Glutamatergic neuron (in vitro differentiated cells): ENCODE measurements at places on chromosomes 16 and 17.

DNA sequence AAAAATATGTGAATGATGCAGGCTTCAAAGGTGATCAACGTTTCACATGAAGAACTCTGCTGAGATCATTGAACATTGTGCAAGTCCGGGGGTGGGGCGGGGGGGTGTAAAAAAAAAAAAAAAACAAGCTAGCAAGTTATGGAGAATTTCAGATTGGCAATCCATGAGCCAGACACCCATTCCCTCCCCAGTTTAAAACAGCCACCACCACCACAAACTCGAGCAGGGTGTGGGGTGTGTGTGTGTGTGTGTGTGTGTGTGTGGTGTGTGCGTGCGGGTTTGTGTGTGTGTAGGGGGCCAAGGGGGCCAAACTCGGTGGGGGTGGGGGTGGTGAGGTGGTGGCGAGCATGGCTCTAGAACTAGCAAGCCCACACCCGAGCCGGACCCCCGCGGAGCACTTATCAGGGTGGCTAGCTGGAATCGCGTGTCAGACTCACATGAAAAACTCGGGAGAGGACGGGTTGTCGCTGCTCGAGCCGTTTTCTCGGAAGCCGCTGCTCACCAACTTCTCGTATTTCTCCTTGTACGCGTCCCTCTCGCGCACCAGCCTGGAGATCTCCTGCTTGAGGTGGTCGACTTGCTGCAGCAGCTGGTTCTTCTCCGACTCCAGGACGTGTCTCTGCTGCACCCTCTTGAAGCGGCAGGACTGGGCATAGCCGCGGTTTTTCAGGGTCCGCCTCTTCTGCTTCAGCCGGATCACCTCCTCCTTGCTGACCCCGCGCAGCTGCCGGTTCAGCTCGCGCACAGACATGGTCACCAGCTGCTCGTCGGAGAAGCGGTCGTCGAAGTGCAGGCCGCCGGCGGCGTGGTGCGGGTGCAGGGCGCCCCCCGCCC, 2.0 kb downstream of the MAF start:
- DNase-seq: peak; percentile 79

DNA sequence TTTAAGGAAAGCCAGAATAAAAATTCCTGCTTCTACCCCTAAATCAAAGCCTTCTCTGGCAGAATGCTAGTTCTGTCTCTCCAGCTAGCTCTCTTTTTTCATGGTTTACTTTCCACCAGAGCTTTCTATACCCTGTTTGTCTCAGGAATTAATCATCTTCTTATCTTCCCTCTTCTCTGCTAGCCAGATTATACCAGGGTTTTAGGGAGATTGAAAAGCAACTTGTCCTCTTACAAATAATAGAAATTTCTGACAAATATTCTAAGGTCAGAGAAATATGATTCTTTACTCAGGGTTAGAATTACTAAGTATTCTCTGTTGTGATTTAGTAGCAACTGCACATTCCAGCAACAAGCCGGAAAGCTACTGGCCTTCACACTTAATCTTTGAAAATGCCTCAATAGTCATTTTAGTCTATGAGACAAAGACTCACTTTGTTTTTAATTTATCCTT, 166.4 kb downstream of the TANC2 start:
- DNase-seq: no peak

- DNase-seq: peak; percentile 84
These were observed 2.0 kb upstream of the GLIS2 start for GRCh38 chr16:4313563-4314531.

GRCh38 chr17:37019117-37019740, 70.5 kb downstream of the AATF start:
- no peak for DNase-seq

- no peak for DNase-seq
These were observed 186.8 kb downstream of the IRF8 start for GRCh38 chr16:86085795-86086194.

- no peak for DNase-seq
These were observed 27.5 kb downstream of the NSMCE1 start for GRCh38 chr16:27240948-27241531.

DNA sequence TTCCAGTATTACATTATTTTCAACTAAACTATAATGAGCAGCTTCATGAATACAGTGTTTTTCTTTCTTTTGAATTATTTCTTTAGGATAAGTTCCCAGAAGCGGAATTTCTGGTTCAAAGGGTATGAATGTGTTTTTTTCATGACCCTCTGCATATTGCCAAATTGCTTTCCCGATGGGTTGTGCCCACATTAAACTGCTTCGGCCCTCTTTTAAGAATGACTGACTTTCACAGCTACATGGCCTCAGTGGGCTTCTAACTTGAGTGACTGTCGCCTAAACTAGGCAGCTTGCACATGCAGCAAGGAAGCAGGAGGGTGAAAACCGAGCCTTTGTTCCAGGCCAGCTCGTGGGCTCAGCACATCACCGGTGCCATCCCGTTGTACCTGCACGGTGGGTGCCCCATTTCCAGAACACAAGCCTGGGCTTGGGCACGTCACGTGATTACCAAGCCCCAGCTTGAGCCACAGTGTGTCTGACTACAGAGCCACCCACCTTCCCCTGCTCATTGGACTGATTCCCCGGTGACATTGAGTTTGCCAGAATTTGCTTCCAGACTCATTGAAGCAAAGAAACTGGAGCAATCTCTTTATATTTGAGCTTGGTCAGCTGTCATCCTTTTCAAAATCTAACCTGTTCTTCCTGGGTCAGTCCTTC, 112.8 kb downstream of the CLEC16A start:
- no peak for DNase-seq

DNA sequence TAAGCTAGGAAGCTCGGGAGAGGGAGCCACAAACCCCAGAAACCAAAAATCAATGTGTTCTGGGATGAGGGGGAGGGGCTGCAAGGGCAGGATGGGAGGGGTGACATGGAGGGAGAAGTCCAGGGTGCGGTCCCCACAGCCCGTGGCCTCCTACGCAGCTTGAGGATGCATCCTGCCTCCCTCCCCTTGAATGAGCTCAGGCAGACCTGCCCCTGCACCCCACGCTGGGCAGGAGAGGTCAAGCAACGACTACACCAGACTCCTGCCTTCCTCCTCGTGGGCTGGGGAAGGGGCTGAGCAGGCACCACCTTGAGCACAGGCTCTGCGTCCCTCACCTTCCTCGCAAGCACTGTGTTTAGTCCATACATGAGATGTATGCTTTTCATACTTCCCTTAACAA, 3.9 kb downstream of the ANKRD13B start:
- peak; percentile 31 for DNase-seq

- no peak for DNase-seq
These were observed 10.5 kb downstream of the XYLT2 start for GRCh38 chr17:50356418-50356817.

DNA sequence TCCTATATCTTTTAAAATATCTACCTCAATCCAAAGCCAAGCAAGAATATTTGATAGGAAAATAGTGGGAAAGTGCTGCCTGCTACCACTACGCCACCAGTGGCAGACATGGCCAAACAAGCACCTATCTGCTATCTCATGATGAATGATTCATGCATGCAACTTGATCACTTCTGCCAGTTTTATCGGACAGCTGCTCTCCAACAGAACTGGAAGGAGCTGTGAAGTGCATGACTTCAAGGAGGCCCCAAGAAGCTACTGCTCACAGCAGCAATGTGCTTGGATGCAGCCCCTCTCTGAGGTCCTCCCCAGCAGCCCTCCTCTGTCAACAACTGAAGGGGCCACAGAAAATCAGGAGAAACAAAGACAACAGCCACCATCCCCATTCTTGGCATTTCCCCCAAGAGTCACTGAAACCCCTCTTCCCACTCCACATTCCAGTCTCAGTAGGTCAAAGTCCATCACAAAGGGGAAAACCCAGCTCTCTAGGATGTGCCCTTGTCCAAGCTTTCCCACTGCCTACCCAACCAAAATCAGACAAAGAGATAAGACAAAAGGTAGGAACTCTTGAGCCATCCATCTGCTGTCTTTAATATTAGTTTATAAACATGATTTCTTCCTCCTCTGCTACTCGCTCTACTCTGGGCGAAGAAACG, 215.3 kb downstream of the C16orf78 start:
- no peak for DNase-seq

- no peak for DNase-seq
These were observed 4.3 kb upstream of the SGF29 start for GRCh38 chr16:28549301-28549899.

DNA sequence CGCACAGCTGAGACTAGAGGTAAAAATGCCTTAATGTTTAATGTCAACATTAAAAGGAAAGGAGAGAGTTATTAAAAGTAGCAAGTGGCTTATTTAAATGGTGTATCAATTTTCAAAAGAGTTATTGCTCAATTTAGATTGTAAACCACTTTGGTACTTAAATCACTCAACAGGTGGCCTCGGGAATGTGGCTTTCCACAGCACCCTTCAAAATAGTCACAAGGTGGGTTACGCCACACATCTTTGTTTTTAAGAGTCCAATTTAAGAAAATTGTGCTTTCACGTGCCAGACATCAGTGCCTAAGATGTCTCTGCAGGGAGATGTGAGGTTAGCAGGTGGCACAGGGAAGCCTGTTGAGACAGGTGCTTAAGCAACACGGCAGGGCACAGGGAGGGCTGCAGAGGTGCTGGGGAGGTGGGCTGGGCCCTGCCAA, 27.5 kb upstream of the ADCY7 start:
- DNase-seq: no peak
